ENCODE measurements at places on chromosomes 6 and 20. TPM values are rescaled to one million over a fixed set of nuclear protein-coding genes. Genes with fewer than 3 reads are reported as not detected.

GRCh38 chr6:115887891-115888290, 172.8 kb downstream of the FRK start:
- DNase-seq = no peak

GRCh38 chr6:42555477-42556457, 8.1 kb upstream of the UBR2 start:
- DNase-seq = no peak

DNA sequence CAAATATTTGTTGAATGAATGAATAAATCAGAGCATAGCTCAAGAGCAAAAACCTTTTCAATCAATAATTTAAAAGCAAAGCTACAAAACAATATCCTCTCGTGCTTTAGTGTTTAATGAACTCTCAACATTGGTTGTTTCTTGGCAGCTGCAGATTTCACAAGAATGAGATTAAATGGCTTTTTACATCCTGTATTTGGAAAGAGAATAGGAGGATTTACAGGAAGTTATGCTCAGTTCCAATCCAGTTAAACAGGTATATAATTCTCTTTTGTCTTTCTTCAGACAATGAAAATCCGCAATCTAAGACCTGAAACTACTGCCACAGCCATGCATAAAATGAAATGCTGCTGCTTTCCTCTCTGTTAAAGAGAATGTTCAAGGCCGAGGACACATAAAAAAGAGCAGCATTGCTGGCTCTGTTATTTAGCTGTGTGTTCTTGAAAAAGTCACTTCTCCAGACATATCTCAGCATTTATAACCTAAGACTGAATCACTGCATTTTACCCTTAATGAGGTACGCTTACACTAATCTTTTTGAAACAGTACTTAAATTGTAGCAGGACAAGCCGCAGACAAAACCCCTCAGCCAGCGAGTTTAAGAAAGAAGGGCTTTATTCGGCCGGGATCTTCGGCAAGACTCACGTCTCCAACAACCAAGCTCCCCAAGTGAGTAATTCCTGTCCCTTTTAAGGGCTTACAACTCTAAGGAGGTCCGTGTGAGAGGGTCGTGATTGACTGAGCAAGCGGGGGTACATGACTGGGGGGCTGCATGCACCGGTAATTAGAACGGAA, 3.6 kb downstream of the C6orf52 start:
- DNase-seq = no peak

GRCh38 chr6:138278326-138278725, 60.0 kb upstream of the PBOV1 start:
- peak; percentile 17 for DNase-seq

GRCh38 chr6:144104898-144105487, 9.6 kb upstream of the SF3B5 start:
- no peak for DNase-seq

DNA sequence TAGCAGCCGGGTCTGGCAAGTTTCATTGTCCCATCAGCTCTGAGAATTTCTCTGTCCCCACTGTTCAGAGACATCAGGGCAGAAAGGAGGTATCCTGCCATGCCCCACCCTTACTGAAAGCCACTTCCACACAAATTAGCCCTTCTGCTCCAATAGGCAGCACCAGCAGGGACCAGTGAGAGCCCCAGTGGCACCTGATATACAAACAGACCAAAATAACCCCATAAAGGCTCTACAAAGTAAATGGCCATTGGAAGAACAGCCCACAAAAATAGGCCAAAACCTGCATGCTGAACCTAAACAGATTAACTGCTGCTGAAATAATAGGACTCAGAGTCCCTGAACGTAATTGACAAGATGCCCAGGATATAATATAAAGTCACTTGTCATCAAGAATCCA, 199.9 kb downstream of the TMEM200A start:
- no peak for DNase-seq

DNA sequence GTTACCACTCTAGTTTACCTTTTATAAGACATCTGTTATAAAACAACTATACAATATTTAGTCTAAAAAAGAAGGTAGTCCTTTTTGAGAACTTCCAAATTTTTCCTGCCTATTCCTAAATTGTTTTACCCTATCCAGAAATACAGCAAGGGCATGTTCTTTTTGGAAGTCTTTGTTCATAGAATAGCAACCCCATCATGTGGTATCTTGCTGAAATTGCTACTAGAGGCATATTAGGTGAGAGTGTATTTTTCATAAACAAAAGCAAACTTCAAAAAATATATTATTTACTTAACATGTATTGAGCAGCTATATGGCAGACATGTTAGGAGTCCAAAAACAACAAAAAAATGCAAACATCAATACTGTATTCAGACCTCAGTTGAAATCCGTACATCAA, 371.8 kb upstream of the NRSN1 start:
- no peak for DNase-seq

DNA sequence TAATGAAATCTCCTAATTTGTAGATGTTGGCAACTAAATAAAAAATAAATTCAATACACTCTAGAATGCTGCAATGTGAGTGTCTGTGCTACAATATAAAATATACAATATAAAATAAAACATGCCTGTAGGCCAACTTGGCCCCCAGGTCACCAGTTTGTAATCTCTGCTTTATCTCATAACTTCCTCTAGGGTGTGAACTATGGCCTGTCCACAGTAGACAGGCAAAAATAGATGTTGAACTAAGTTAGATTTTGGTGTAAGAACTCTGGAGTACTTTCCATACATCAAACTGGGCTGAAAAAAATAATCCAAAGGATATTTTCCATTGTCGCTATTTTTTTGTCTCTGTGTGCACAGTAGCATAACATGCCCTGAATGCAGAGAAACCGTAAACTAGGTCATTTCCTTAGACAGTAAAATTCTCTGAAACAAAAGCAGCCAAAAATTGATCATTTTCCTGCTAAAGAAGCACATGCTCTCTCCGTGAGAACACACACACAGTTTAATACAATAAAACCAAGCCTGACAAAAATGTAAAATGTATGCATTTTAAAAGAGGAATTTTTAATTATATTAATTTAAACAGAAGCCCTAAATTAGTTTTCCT, 98.5 kb upstream of the ZFP64 start:
- DNase-seq = no peak

- DNase-seq = no peak
Measured at GRCh38 chr20:56893226-56893917, 264.3 kb downstream of the TFAP2C start.

DNA sequence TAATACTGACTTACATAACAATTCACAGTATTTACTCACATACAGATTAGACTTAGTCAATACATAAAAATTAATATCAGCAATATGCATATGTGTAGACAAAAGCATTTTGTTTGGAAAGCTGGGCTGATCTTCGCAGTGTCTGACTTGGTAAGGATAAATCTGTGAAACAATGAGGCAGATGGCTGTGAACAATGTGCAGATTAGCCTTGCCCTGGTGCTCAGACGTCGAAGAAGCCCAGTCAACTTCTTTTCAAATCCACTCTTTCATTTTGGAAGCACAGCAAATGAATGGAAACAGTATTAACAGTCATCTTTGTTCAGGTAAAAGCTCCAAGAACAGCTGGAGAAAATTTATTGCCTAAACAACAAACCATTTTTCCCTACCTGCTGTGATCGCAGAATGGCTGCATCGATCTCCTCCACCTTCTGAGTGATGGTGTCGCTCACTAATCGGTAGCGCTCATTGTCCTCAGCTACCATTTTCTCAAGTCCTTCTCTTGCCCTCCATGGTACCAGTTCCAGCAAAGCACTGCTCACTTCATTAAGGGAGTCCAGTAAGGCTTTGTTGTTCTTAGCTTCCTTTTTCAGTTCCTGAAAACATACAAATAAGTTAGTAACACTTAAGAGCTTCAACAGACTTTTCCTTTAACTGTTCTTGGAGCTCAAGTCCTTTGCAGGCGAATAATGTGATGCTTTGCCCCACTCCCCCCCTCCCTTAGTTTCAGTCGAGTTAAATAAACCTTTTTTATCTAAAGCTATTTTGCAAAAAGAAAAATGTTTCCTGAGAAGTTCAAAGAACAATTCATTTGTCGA, 116.5 kb downstream of the DST start:
- no peak for DNase-seq

DNA sequence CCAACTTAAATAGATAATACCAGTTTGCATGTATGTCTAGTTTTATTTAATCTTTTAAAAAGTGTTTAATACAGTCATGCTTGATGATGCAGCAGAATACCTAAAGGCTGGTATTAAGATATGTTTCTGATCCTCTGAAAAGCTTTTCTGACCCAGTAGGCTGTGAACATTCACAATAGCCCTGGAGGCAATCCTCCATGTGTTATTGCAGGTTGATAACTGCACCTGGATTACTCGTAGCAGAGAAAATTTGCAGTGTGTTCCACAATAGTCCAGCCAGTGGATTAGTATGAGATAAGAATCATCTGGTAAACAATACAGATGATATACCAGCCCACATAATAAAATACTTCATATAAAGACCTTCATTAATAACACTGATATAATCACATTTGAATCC, 178.9 kb upstream of the RNF217 start:
- DNase-seq = no peak

GRCh38 chr6:14241255-14242070, 123.9 kb downstream of the CD83 start:
- no peak for DNase-seq

DNA sequence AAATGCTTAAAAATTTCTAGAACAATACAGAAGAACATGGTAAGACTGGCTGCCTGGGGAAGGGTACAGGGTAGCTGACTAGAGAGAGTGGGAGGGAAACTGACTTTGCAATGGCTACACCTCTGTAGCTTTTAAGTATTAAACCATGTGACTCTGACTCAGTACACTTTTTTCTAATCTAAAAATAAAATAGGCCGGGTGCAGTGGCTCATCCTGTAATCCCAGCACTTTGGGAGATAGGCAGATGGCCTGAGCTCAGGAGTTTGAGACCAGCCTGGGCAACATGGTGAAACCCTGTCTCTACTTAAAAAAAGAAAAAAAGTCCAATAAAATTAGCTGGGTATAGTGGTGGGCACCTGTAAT, 18.5 kb downstream of the ATP9A start:
- no peak for DNase-seq

- no peak for DNase-seq
Measured at GRCh38 chr6:37804586-37804985, 14.9 kb upstream of the ZFAND3 start.

- no peak for DNase-seq
Measured at GRCh38 chr20:17542993-17543412, 11.8 kb upstream of the BFSP1 start.

- DNase-seq = no peak
Measured at GRCh38 chr6:63897459-63897858, 261.9 kb downstream of the PHF3 start.

DNA sequence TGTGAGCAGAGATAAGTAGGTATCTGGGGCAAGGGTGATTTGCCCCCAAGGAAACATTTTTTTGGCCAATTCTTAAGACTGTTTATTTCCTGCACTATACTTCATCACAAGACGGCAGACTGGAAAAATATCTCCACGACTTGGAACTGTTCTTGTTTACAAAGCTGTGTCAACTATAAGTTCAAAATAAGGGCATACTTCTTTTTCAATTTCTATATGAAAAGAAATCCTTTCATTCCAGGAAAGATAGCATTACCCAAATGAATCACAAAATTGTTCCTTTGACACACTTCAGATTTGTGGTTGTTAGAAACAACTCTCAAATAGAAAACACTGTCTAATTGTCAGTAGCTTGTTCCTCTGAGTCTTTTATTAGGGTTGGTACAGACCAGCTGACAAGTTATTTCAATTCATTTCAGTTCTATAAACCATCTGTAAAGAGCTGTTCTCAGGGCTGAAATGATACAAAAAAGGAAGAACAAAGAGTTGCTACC, 212.9 kb upstream of the PRDM1 start:
- no peak for DNase-seq

DNA sequence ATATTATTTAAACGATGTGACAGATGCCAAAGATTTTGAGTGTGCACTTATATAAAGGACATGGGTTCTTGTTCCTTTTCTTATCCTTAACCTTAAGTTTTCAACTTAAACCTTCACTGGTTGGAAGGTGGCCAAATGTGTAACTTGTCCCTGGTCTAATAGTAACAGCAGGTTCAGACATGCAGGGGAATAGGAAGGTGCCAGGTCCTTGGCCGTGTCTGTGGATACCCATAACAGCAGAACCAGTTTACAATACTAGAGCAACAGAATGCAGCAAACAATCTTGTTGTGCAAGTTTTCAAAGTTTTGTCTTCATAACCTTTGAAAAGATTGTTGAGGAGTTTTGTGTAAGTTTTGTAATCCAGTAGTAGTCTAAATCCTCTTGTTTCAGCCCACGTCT, 4.4 kb downstream of the MYB start:
- no peak for DNase-seq

- no peak for DNase-seq
Measured at GRCh38 chr20:20786428-20786827, 74.0 kb upstream of the RALGAPA2 start.

DNA sequence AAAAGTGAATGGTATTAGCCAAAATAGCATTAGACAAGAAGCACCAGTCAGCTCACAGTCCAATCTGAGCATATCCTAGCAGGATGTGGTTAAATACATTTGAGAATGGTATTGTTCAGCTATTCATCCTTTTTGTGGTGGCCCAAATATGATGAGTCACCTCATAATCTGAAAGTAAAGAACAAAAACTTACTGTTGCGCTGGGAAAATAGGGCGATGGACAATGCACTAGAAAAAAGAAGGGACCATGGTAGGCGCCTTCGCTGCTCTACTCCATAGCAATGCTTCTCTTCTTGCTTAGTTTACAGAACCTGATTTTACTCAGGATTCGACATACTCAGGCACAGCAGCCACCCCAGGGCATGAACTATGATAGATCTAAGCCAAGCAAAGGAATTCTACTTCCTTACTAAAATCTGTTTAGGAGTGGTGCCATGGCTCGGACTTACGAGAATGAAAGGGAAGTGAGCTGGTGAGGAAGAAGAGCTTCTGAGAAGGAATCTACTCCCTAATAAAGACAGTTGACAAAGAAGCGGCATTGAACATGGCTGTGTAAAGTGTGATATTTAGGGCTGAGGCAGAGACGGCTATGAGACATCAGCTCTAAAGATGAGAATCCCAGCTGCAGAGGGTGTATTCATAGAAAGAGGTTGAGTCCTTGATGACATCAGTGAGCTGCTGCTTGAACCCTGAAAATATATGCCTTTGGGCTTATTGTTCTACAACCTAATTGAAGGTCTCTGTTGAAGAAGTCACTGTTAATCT, 16.6 kb upstream of the FBXO9 start:
- no peak for DNase-seq

- DNase-seq = no peak
Measured at GRCh38 chr6:150280703-150281102, 88.1 kb upstream of the IYD start.

GRCh38 chr6:139147628-139148027, 12.7 kb downstream of the HECA start:
- DNase-seq = no peak

Gene CLDN20
- total RNA-seq = not detected

Gene EGFL8
- total RNA-seq = 16.9 TPM

Gene NKAIN4
- total RNA-seq = not detected

Gene LY6G6F
- not detected for total RNA-seq

Gene CASS4
- 1.0 TPM for total RNA-seq

Gene DNAH8
- total RNA-seq = not detected

Gene TTBK1
- total RNA-seq = 0.95 TPM

Gene HS3ST5
- total RNA-seq = not detected

Gene PRDM1
- total RNA-seq = 10.5 TPM

Gene RIPOR2
- total RNA-seq = 4.1 TPM

Gene SLC12A5
- total RNA-seq = not detected

Gene MTO1
- total RNA-seq = 31.9 TPM

Data from mucosa of descending colon (tissue), 3 donors.